ENCODE measurements at places on chromosomes 11 and 22.

DNA sequence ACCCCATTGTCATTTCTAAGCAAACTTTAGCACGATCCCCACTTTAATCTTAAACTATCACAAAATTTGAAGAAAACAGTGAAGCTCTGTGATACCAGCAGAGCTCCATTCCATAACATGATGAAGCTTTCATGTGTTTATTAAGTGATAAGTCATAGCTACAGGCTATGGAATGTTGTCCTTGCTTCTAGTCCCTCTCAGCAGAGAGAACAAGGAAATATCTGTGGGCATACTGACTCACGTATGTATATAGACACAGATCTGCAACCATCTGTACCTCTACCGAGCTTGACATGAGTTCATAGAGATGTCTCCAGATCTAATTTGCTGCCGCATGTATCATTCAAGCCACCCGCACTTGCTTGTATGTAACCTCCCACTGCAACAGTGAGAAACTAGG lies 588.9 kb downstream of the ETS1 start:
- H3K27ac ChIP-seq, result no peak overlapping the region
- DNase-seq, result no peak
- H3K27me3 ChIP-seq, result no peaks in the 10 kb centered on the region
- H3K4me1 ChIP-seq, result no peaks in the 10 kb centered on the region
- no peaks in the 10 kb centered on the region for H3K36me3 ChIP-seq

DNA sequence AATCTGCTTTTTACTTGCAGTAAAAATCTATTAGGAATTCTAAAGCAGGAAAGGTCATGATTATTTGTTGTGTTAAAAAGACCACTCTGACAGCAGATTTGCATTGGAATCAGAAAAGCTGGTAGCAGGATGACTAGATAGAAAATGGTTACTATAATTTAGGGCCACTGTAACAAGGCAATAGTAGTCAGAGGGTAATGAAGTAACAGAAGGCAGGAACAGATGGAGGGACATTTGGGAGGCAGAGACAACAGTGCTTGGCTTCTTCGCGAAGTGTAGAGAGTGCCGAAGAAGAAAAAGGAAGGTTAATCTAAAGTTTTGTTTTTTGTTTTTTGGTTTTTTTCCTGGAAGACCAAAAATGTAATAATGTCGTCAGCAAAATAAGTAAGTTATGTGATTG lies 129.8 kb upstream of the SLC5A12 start:
- H3K27ac ChIP-seq, result no peak overlapping the region
- H3K36me3 ChIP-seq, result no peaks in the 10 kb centered on the region
- H3K27me3 ChIP-seq, result no peaks in the 10 kb centered on the region

DNA sequence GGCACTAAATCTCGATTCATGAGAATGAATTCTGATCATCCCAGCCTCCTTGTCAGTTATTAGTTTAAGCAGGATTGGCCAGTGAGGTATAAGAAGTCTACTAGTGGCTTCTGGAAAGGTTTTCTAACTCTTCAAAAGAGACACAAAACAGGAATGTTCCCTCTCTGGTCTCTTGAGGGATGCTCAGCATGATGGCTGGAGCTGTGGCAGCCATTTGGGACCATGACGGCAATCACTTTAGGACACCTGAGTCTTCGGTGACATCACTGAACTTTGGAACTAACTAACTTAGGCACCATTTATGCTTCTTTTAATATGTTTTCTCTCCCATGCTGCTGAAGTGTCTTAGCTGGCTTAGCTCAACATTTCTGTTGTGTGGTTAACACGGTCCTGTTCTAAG lies 20.2 kb upstream of the CRY2 start:
- H3K36me3 ChIP-seq, result no peaks in the 10 kb centered on the region
- H3K4me3 ChIP-seq, result no peak overlapping the region
- H3K27me3 ChIP-seq, result no peaks in the 10 kb centered on the region
- DNase-seq, result peak; percentile 5
- H3K27ac ChIP-seq, result peak overlapping the region; percentile 43
- peaks cover 27% of the 10 kb centered on the region for H3K4me1 ChIP-seq

GRCh38 chr22:19844377-19845053 lies 10.2 kb downstream of the GNB1L start:
- H3K27ac ChIP-seq, result peak overlapping the region; percentile 64
- H3K4me3 ChIP-seq, result no peak overlapping the region
- DNase-seq, result no peak
- no peaks in the 10 kb centered on the region for H3K36me3 ChIP-seq
- H3K27me3 ChIP-seq, result no peaks in the 10 kb centered on the region

- H3K27ac ChIP-seq, result no peak overlapping the region
- DNase-seq, result no peak
- no peaks in the 10 kb centered on the region for H3K27me3 ChIP-seq
Observed at GRCh38 chr11:30260813-30261212, 30.0 kb downstream of the FSHB start.

DNA sequence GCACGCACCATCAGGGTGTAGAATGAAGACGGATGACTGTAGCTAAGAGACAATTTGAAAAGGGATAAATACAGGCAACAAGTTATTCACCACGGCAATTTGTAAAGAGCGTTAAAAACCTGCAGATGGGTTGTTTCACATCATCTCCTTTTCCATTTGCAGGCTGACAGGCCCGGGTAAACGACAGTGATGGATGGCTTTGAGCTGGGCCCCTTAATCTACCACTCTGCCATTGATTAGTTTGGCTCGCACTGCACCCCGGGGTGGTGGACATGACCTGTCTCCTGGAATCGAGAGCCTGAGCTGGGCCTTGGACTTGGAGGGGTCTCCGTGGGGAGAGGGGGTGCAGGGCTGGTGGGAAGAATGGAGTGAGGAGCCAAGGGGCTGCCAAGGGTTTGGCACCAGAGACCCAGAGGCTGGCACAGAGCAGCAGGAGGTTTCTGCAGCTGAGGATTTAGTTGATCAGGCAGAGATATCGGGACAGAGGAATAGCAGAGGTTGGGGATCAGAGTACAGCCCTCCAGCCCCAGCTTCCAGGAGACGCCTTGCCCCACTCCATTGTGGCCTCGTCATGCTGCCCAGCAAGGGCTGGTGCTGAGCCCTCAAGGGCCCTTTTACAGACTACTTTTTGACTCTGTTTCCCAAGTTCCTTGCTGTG lies 110.6 kb upstream of the NECTIN1 start:
- no peaks in the 10 kb centered on the region for H3K27me3 ChIP-seq
- H3K4me3 ChIP-seq, result no peak overlapping the region
- peaks cover 3% of the 10 kb centered on the region for H3K4me1 ChIP-seq

DNA sequence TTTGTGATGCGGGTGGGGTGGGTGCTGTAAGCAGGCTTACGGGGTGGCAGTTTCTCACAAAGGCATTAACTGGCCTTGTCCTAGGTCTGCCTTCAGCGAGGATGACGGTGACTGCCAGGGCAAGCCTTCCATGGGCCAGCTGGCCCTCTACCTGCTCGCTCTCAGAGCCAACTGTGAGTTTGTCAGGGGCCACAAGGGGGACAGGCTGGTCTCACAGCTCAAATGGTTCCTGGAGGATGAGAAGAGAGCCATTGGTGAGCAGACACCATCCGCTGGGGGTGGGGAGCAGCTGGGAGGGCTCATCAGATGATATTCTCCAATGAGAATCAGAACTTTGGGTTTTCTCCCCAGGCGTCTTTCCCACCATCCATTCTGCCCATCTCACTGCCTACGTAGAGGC lies 5.8 kb downstream of the TCN2 start:
- no peak for DNase-seq
- no peaks in the 10 kb centered on the region for H3K4me1 ChIP-seq
- H3K27me3 ChIP-seq, result no peaks in the 10 kb centered on the region
- no peaks in the 10 kb centered on the region for H3K36me3 ChIP-seq
- no peak overlapping the region for H3K4me3 ChIP-seq
- H3K27ac ChIP-seq, result no peak overlapping the region

DNA sequence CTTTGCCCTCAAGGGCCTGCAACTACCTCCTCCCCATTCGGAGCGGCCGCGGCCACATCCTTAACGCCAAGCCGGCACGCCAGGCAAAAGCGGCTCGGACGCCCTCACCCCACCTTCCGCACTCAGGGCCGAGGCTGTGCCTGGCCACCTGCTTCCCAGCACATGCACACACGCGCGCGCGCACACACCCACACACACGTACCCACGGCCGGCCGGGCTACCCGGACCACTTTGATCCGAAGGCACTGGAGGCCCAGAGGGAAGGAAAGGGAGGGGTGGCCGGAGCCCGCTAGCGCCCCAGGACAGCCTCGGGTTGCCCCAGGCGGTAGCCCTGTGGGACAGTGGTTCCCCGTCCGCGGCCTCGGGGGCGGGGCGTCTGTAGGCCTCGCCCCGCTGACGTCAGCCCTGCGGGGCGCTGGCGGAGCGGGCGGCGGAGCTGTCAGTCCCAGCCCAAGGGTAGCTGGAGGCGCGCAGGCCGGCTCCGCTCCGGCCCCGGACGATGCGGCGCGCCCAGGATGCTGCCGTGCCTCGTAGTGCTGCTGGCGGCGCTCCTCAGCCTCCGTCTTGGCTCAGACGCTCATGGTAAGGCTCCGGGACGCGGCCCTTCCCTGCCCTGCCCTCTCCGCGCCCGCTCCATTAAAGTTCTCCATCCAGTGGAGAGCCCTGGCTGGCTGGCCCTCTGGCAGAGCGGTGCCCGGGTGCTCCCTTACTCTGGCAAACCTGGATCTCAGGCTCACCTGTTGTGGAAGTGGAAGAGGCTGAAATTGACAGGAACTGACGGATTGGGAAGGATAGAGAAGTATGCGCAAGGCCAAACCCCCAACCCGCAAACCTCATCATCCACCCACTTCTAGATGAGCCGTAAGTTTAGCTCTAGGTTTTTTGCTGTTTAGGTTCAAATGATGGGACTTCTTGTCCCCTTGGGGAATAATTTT lies at the start of gene IL10RA:
Gene IL10RA, plus strand, starts transcription at position 442 of the 935 bp plus-strand sequence. Its CDS starts 74 bp downstream, at position 516.
- DNase-seq, result peak; percentile 95
- peak within 1 kb of the TSS; percentile 48 for H3K27ac ChIP-seq
- peak within 1 kb of the TSS; percentile 74 for H3K4me3 ChIP-seq
- no peaks in the 10 kb centered on the region for H3K36me3 ChIP-seq
- peaks cover 17% of the 10 kb centered on the region for H3K4me1 ChIP-seq

DNA sequence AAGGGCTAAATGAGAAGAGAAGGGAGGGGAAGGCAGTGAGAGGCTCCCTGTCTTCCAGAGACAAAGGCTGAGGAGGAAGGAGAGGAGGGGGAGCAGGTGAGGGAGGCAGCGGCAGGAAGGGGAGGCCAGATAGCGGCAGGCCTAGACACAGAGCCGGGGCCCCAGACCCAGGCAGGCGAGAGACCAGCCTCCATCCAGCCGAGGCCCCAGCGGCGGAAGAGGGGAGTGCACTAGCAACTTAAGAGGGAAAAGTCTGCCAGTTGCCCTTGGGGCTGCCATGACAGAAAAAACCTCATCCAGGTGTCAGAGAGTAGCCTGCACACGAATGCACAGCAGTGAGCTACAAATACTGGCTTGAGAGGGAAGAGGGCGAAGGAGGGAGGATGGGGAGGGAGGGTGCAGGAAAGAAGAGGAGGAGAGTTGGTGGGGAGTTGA lies 46.7 kb downstream of the IGLL1 start:
- H3K27ac ChIP-seq, result peak overlapping the region; percentile 27
- DNase-seq, result peak; percentile 63
- no peak overlapping the region for H3K4me3 ChIP-seq
- H3K27me3 ChIP-seq, result no peaks in the 10 kb centered on the region

GRCh38 chr11:13962198-13962561 lies 343 bp upstream of the SPON1 start:
- no peaks in the 10 kb centered on the region for H3K27me3 ChIP-seq
- peak overlapping the region; percentile 94 for H3K4me3 ChIP-seq
- no peak for DNase-seq
- H3K4me1 ChIP-seq, result peaks cover 35% of the 10 kb centered on the region
- H3K27ac ChIP-seq, result no peak overlapping the region

DNA sequence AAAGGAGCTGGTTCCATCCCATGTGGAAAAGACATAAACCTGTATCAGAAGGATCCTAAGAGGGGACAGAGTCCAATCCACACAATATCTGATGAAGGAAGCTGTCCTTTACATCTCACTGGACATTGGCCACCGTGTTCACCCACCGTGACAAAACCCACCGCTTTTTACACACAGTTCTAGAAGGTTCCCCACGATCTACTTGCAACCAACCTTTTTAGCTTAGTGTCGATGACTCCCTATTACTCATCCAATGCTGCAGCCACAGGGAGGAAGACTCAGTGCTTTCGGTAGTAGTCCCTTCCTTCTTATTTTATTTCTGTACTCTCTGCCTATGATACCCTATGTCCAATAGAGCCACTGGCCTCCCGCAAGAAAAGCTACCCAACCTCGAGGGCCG lies 65.4 kb downstream of the MAPK1 start:
- H3K36me3 ChIP-seq, result peaks cover 2% of the 10 kb centered on the region
- no peaks in the 10 kb centered on the region for H3K4me1 ChIP-seq
- H3K27ac ChIP-seq, result no peak overlapping the region
- DNase-seq, result no peak
- no peaks in the 10 kb centered on the region for H3K27me3 ChIP-seq

DNA sequence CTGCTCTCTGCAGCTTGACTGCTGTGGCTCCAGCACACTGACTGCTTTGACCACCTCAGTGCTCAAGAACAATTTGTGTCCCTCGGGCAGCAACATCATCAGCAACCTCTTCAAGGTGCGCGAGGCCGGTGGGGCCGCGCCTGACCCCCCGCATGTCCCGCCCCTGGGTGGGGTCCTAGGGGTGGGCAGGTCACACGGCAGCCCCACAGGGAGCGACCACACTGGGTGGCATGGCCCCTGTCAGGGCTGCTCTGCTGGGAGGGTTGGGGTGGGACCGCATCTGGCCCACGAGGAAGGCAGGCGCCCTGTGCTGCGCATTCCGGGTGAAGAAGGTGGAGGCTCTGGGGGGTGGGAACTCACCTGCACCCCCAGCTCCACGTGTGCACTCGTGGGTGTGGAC lies 4.7 kb upstream of the TSSC4 start:
- no peaks in the 10 kb centered on the region for H3K36me3 ChIP-seq
- H3K4me1 ChIP-seq, result peaks cover 10% of the 10 kb centered on the region
- no peak overlapping the region for H3K27ac ChIP-seq
- no peak overlapping the region for H3K4me3 ChIP-seq
- no peak for DNase-seq

GRCh38 chr11:34775417-34775888 lies 140.7 kb downstream of the APIP start:
- no peaks in the 10 kb centered on the region for H3K36me3 ChIP-seq
- H3K27me3 ChIP-seq, result no peaks in the 10 kb centered on the region
- no peaks in the 10 kb centered on the region for H3K4me1 ChIP-seq
- no peak overlapping the region for H3K4me3 ChIP-seq

- H3K27ac ChIP-seq, result no peak overlapping the region
- H3K4me3 ChIP-seq, result no peak overlapping the region
- no peaks in the 10 kb centered on the region for H3K4me1 ChIP-seq
- no peaks in the 10 kb centered on the region for H3K36me3 ChIP-seq
- DNase-seq, result peak; percentile 21
- H3K27me3 ChIP-seq, result no peaks in the 10 kb centered on the region
Observed at GRCh38 chr11:44658506-44658850, 68.3 kb upstream of the TSPAN18 start.
